Umbilical cord (tissue), 2 donors: ENCODE measurements at places on chromosomes 4 and X. TPM values are rescaled to one million over a fixed set of nuclear protein-coding genes. Genes with fewer than 3 reads are reported as not detected.

DNA sequence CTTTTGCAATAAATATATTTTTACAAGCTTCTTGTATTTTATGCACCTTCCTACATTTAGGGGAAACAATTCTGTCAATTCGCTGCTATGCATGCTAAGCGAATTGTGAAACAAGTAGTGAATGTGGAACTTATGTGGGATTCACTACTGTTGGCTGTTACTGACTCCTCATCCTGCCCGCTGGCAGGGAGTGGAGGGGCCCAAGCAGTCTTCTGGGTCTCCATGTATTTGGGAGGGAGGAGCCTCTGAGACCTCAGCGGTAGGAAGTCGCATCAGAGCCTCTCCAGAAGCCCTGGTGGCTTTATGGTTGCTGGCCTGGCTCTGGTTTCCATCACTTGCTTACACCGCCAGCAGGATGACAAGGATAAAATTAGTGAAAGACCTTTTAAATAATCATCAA, 3.7 kb upstream of the SETD7 start:
- no peak for DNase-seq

- no peak for DNase-seq
Measured at GRCh38 chr4:113179996-113180395, 130.5 kb downstream of the ANK2 start.

The HSFX1 gene
- total RNA-seq = 3.9 TPM

DNA sequence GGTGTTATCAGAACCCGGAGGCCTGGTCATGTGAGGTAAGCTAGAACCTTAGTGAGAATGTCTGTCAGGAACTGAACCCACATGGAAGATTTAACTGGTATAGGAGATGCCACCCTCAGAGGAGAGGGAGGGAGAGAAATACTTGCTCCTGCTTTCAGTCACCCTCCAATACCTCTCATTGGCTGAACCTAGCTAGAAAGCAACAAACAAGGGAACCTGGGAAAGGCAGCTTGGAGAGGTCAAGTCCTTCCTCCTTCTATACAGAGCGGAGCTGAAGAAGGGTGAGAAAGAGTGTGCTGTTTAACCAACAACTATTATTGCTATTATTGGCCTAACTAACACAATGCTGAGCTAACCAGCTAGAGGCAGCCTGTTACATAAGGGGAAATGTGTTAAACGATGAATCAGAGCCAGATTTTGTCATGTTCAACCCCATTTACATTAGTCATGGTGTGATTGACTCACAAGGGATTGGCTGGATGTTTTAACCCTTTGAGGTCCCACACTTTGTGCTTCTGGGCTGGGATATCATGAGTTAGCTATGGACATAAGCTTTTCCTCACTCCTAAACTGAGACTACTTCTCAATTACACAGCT, 96.5 kb upstream of the ESX1 start:
- no peak for DNase-seq

The CTAG2 gene
- not detected for total RNA-seq
